HTR-8/SVneo (cell line): ENCODE measurements at places on chromosomes 7 and 10.
A peak's percentile ranks its signal among the peaks of the same experiment; 100 is the strongest.

DNA sequence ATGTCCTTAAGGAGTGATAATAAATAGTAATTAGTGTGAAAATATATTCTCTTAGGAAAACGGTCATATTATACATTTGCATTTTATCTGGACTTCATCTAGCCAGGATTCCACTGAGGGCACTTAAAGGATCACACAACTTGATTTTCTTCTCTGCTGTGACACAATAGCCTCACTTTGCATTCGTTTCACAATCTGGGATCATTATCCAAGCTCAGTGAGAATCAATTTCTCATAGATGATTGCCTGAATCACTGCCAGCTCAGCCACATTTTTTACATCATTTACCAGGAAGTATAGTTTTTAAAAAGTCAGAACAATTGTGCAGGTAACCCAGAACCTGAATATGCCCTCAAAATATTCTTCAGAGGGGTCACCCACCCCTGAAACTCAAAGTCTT, 68.9 kb downstream of the PTPRZ1 start:
- DNase-seq = no peak

- no peak for DNase-seq
These were observed 11.3 kb downstream of the FAM221A start for GRCh38 chr7:23691320-23691719.

- DNase-seq = no peak
These were observed 138.1 kb upstream of the BET1 start for GRCh38 chr7:94142281-94142680.

DNA sequence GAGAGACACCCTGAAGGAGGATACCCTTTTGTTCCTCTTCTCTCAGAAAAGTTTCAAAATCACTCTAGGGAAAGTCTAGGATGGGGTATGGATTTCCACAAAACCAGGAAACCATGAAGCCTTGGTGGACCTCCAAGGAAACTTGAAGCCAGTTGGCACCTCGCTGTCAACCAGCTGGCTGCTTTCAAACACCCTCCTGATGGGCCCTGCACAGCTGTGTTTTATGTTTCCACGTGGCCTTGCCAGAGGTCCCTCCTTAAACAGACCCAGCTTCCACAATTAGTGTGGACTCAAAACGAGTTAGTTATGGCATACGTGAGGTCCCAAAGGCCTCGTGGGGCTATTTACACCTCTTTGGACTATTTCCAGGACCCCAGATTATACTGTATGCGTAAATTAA, 5.9 kb downstream of the PPP1R3A start:
- DNase-seq = no peak

- DNase-seq = peak; percentile 86
These were observed 62.3 kb upstream of the LBX1 start for GRCh38 chr10:101291331-101292193.

- peak; percentile 23 for DNase-seq
These were observed 174.2 kb downstream of the PTN start for GRCh38 chr7:137169282-137169698.

GRCh38 chr7:93048136-93048930, 69.4 kb downstream of the SAMD9 start:
- no peak for DNase-seq

GRCh38 chr7:3710531-3710930, 409.5 kb downstream of the SDK1 start:
- no peak for DNase-seq

- DNase-seq = no peak
These were observed 20.4 kb downstream of the PPA1 start for GRCh38 chr10:70212879-70213278.

DNA sequence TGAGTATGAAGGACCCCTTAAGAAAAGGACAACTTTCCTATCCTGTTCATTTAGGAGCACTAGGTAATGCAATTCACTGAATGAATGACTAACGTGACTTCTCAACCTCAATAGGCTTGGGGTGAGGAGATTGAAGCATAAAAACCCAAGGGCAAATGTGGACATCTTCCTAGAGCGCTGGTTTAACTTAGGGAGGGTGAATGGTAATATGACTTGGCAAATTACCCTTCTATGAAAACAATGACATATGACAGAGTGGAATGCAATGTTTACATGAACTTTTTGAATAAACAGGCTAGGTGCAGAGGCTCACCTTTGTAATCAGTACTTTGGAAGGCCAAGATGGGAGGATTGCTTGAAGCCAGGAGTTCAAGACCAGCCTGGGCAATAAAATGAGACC, 83.9 kb upstream of the ANK3 start:
- DNase-seq = no peak

- DNase-seq = no peak
These were observed 25.3 kb upstream of the SMIM30 start for GRCh38 chr7:113143486-113144257.

- DNase-seq = no peak
These were observed 103.9 kb downstream of the TNS3 start for GRCh38 chr7:47478017-47478344.

GRCh38 chr10:60114765-60115586, 208.6 kb upstream of the CCDC6 start:
- DNase-seq = peak; percentile 23

- peak; percentile 21 for DNase-seq
These were observed 286.8 kb downstream of the ADK start for GRCh38 chr10:74437822-74438221.

GRCh38 chr10:17787087-17787961, 21.8 kb upstream of the MRC1 start:
- DNase-seq = peak; percentile 60
